ENCODE measurements at places on chromosomes 6 and 20. TPM values are rescaled to one million over a fixed set of nuclear protein-coding genes. Genes with fewer than 3 reads are reported as not detected.
A peak's percentile ranks its signal among the peaks of the same experiment; 100 is the strongest.

The ZNF292 gene
- total RNA-seq = 63.7 TPM

- no peak for DNase-seq
These were observed at the start of gene C20orf141 for GRCh38 chr20:2814587-2815051. Gene C20orf141, plus strand, starts transcription at chr20:2814987. Its CDS starts 198 bp downstream, at chr20:2815185.

- DNase-seq = no peak
These were observed 28.5 kb upstream of the ERVFRD-1 start for GRCh38 chr6:11140056-11140455.

The FERMT1 gene
- total RNA-seq = 0.71 TPM

DNA sequence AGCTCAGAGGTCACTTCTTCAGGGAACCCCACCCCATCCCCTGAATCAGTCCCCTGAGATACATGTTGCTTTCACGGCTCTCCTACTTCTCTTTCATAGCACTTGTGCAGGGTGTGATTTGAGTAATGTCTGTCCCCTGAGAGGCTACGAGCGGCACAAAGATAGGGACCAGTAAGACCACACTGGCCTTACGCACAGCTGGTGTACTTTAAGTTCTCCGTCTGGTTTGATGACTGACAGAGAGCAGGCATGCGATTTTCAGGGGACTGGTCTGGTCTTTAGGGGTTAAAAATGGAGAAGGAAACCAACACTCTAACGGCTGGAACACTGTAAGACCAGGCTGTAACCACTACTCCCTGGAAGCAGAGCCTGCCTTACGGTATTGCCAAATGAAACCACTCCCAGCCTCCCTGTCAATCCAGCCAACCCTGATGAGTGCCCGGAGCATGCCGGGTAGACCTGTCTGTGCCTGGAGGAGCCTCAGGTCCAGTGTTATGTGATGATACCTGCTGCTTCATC, 47.1 kb downstream of the ELMO2 start:
- no peak for DNase-seq

- DNase-seq = no peak
These were observed 74.0 kb downstream of the MDGA1 start for GRCh38 chr6:37623666-37624065.

The VNN1 gene
- not detected for total RNA-seq

The SPATS1 gene
- not detected for total RNA-seq

- peak; percentile 91 for DNase-seq
These were observed 117.2 kb upstream of the BACH2 start for GRCh38 chr6:90413867-90414266.

DNA sequence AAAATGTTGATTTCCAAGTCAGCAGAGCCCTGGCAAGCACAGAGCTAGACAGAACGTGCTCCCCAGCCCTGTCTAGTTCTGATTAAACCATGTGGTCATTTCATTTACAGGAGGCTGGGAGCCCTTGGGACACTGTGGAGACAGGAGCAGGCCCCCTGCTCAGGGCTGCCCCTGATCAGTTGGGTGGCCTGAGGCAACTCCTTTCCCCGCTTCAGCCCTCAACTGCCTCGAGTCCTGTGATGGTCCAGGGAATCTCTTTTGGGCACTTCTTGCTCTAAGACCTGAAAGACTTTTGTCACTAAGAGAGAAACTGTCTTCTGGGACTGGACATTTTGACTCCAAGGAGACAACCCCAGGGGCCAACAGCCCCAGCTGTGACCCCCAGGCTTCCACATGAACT, 13.5 kb downstream of the DYNLRB1 start:
- DNase-seq = no peak

DNA sequence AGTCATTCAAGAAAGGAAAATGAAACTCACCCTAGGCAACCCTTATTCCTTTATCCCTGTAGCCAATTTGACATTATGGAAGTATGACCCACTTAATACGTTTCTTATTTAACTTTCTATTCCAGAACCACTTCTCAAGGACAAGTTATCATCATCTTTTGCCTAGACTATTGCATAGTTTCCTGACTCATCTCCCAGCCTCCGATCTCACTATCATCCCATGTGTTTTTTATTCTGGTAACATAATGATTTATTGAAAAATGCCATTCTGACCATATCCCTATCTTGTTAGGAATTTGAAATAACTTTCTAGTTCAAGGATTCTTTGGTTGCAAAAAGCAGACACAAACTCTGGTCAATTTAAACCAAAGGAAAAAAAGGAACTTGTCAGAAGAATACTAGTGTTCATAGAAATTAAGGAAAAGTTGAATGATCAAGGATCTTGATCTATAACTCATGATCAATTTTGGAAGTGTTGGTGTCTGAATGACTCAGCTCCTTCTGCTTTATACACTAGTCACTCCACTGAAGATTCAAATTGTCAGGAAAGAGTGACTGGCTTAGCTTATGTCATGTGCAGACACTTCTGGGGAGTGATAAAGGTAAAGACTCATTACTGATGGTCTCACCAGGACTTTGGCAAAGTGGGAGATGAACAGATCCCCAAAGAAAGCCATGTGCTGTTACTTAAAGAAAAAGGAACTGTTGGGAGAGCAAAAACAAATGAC, 8.5 kb upstream of the TINAG start:
- no peak for DNase-seq

The BACH2 gene
- total RNA-seq = 69.2 TPM

DNA sequence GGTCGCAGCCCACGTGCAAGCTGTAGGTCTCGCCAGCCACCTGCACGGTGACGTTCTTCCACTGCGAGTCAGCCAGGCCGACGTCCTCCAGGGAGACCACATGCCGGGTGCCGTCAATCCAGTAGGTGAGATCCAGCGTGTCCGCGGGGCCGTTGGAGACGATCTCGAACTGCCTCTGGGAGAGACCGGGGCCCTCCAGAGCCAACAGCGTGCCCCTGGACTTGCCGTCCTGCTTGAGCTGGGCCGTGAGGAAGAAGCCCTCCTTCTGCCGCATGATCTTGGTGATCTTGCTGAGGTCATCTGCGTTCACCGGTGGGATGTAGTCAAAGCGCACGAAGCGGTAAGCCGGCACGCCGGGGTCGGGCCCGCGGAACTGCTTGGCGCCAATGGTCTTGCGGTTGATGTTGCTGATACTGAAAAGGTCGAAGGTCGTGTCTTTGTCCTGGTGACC, 5.1 kb downstream of the THBS2 start:
- DNase-seq = no peak

GRCh38 chr6:107695061-107695720, 128.9 kb downstream of the SCML4 start:
- no peak for DNase-seq

The NFS1 gene
- total RNA-seq = 42.8 TPM

The BTN1A1 gene
- not detected for total RNA-seq

DNA sequence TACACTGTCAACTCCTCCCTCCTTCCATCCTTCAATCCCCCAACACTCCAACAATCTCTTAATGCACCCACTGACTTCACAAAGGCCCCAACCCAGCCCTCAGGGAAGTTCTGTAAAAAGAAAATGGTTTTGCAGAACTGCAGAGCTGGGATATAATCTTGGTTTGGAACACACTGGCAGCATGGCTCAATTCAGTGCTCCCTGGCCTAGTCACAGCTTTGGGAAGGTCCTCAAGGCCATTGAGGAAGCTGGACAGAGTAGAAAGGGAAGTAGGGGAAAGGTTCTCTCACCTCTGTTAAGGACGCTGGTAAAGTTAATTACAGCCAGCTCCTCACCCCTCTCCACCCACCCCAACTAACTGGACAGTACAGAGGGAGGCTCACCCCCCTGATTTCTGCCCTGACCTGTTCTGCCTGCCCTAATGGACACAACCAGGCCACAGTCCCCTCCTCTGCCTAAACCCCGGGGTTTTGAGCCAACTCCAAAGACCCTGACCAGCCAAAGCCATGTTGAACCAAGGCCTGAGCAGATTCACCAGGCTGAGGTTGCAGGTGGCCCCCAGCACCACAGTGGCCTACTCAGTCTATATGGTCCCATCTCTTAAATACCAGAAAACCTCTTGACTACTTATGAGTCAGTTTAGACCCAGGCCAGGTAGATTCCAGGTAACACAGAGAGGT, 49.2 kb downstream of the MAFB start:
- DNase-seq = no peak

- no peak for DNase-seq
These were observed 371 bp downstream of the HMGN4 start for GRCh38 chr6:26538572-26538902.

The MAPK13 gene
- 59.4 TPM for total RNA-seq

DNA sequence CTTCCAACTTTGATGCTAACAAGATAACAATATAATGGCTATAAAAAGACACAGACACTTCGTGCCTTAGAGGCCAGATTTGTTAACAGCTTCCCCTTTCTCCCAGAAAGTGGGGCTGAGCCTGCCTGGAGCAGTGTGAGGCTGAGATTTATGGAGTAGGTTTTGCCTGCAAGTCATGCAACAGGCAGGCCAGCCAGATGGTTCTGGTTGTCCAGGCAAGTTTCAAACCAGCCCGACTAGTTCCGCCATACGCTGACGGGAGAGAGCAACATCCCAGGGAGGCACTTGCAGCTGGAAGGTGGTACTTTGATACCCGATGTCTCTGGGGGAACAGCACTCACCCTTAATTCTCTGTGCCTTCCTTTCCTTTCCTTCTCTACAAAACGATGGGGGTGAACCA, 81.3 kb upstream of the NAA20 start:
- no peak for DNase-seq

The OPN5 gene
- not detected for total RNA-seq

The TASP1 gene
- 14.9 TPM for total RNA-seq

DNA sequence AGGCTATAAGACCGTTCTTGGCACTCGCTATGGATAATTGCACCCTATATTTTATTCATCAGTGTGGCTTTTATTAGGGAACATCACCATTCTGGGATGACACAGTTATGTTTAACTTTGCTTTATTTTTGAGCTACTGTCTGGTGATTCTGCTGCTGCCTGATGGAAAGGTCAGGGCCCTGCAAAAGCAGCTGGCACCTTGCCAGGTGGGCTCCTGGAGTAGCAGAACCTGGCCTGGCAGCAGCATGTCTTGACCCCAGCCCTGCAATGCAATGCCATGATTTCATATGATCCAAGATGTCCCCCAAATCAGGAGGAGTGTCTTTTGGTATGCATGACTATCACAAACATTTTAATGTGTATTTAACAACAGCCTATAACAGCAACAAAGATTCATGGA, 228.4 kb upstream of the RSPO3 start:
- DNase-seq = peak; percentile 12

GRCh38 chr6:135850882-135851281, 619 bp upstream of the PDE7B start:
- peak; percentile 55 for DNase-seq

DNA sequence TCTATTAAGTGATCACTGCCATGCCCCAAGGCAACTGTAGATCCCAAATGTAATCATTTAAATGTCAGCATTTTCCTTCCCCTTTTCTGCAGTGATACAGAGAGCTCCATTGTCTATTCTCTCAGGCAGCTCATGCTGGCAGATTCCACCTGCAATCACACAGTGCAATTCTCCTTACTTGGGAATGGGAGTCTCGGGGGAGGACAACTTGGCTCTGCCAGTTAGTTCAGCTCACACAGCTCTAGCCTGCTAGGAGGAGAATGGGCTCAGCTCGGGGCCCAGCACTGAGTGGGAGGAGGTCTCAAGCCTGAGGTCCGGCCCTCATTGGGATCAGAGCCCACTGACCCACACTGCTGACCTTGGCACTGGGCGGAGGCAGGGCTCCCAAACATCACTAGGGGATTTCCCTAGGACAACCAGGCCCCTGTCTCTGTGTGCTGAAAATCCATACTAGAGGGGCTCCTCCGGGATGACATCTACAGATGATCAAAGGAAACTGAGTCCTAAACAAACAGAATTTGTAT, 109.2 kb upstream of the ASF1A start:
- no peak for DNase-seq
